ENCODE measurements at places on chromosomes 2 and 18.

DNA sequence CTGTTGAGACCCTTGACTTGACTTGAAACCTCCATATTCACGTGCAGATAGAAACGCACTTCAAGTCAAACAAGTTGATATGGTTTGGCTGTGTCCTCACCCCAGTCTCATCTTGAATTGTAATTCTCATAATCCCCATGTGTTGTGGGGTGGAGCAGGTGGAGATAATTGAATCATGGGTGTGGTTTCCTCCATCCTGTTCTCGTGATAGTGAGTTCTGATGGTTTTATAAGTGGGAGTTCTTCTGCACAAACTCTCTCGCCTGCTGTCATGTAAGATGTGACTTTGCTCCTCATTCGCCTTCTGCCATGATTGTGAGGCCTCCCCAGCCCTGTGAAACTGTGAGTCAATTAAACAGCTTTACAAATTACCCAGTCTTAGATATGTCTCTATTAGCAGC lies 21.4 kb downstream of the SLC3A1 start:
- no peak for DNase-seq

GRCh38 chr2:105140240-105140568 lies 101.3 kb upstream of the GPR45 start:
- DNase-seq: no peak

DNA sequence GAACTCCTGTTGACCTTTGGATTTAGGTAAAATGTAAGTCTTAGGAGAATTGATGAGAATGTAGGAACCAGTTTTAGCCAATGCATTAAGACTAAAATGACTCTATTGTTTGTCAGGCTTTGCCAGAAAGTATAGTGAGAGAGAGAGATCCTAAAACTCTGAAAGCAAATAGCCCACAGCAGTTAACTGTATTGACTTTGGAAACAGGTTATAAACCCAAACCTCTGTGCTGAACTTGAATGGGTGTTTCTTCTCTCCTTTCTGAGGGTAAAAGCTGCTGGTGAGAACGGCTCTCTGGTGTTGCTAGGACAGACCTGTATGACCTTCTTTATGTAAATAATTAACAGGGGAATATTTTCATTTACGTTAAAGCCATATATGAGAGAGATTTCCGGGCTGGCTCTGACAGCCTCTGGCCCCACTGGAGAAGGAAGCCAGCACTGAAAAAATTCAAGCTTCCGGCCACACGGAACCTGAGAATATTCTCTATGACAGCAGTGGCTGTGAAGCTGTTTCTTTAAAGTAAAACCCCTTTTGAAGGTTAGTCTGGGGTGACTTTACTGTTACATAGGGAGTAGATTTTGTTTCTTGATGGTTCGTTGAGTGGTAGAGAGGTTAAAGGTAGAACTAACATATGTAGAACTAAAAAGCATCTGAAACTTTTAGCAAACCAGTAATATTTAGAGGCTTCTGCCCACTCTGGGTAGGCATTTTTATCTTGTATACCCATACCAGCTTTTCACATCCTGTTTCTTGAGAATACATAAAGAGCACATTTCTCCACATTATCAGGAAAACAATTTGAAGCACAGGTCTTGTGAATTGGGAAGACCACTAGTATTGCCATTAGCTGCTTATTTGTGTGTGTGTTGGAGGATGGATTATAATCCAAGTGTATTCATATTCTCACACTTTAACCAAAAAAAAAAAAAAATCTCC lies 123.8 kb downstream of the SPTBN1 start:
- DNase-seq: no peak

DNA sequence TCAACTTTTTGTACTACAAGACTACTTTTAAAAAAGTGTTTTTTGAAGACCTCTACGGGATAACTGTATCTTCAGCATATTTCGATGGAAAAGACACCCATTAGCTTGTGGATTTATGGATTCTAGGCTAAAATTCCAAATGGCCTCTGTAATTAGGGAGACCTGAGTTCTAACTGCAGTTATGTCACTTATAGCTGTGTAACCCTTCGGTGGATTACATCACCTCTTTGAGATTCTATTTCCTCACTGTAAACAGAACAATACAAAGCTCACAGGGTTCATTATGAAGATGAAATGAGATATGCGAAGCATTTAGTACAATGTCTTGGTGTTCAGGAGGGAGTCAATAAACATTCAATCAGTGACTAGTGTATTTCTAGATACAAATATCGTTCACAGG lies 24.2 kb downstream of the LMAN2L start:
- peak; percentile 12 for DNase-seq

DNA sequence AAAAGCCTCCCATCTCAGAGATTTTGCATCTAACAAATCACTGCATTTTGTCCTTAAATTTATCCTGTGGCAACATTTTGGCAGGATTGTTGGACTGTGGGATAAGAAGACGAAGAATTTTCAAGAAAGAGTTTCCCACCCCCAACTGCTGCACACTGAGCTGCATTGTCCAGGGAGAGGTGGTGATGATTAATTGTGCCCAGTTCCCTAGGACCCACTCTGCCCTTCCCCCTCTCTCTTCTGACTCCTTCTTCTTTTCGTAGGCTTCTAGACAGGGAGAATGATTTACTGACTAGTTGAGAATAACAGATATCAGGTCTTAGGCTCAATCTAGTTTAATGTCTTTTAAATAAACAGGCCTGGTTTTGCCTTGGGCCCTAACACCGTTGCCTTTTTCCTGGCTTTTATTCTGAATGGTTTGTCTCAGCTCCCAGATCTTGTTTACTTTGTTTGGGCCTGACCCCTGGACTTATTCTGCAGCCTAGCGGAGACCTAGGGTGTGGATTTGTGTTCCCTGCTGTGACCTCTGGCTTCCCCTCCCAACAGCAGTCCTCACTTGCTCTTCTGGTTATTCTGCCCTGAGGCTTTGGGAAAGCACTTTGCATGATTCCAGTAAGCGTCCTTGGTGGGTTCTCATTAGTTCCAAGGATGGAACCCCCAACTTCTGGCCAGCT lies 233.3 kb downstream of the INSIG2 start:
- peak; percentile 48 for DNase-seq

DNA sequence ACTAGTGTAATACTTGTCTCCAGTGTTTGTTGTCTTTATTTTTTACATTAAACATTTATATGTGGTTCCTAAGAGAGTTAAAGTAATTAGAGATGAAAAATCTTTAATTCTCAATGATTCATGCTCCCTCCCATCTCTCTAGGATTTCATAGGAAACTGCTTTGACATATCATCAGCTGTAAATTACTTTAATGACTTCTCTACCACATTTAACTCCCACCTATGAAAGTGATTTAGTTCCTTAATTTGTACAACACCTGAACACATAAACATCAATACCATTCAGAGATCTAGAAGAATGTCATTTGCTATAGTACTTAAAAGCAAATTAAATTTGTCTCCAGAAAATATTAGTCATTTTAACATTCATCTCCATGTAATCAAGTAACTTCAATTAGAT lies 524.2 kb upstream of the CHAC2 start:
- no peak for DNase-seq

DNA sequence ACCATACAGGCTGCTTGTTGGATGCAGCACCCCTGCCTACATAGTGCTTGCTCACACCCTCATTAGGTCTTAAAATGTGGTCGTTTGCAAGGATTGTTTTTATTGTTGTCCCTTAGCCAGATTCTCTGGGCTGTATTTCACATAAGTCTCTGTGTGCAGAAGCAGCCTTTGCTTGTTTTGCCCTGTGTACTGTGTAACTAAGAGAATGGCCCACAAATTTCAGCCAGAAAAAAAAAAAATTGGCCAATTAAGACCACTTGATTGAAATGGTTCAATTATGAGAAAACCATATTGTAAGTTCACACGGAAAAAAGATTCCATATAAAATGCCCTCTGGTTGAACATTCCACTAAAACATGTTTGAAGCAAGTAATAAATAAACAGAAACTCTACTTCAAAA lies 377.1 kb upstream of the SOX11 start:
- DNase-seq: no peak

- no peak for DNase-seq
Measured at GRCh38 chr2:240856151-240856980, 12.3 kb upstream of the AGXT start.

DNA sequence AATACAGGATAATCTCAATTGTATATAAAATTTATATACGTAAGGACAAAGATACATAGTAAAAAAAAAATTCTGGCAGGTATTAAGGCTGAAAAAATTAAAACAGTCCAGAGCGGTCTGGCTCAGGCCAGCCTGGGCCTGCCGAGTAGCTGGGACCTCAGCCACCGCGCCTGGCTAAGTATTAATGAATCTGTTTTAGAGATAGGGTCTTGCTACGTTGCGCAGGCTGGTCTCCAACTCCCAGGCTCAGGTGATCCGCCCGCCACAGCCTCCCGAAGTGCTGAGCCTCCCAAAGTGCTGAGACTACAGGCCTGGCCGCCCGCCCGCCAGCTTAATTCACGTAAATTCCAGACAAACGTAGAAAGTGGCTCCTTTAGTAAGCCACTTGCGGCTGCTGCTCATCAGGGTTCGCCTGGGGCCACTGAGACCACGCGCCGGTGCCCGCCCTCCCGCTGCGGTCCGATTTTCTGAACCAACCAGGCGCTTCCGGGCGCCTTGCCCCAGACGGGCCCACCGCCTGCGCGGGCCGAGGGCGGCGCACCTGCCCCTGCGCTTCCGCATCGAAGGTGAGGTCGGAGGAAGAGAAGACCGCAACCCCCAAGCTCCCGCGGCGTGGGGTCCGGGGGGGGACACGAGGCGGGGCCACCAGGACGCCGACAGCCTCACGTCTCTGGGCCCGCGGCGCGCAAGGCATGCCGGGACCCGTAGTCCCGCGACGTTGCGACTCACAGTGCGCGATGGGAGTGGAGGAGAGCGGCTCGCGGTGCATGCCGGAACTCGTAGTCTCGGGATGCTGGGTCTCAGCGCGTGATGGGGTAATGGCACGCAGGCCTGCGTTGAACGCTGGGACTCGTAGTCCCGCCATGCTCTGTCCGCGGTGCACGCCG lies 695 bp upstream of the CTDP1 start:
- DNase-seq: peak; percentile 99

- DNase-seq: no peak
Measured at GRCh38 chr2:84477886-84478285, 18.8 kb upstream of the SUCLG1 start.

GRCh38 chr2:219440388-219441256 lies 6.0 kb downstream of the SPEG start:
- DNase-seq: no peak

DNA sequence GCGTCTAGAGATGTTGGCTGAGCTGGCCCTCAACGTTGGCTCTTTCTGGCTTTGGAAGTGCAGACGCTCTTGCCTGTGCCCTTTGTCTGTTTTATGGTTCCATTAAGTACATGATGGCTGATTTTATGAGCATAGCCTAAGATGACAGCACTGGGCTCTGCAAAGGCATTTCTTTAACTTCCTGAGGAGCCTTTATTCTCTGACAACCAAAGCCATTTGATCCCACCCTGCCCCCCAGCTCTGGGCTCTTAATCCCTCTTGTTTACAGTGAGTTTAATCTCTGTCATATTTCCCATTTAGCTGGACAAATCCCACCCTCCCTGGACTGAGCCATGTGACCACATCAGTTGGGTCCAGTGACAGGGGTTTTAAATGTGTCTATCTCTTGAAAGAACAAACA lies 195.9 kb downstream of the ACKR3 start:
- no peak for DNase-seq

DNA sequence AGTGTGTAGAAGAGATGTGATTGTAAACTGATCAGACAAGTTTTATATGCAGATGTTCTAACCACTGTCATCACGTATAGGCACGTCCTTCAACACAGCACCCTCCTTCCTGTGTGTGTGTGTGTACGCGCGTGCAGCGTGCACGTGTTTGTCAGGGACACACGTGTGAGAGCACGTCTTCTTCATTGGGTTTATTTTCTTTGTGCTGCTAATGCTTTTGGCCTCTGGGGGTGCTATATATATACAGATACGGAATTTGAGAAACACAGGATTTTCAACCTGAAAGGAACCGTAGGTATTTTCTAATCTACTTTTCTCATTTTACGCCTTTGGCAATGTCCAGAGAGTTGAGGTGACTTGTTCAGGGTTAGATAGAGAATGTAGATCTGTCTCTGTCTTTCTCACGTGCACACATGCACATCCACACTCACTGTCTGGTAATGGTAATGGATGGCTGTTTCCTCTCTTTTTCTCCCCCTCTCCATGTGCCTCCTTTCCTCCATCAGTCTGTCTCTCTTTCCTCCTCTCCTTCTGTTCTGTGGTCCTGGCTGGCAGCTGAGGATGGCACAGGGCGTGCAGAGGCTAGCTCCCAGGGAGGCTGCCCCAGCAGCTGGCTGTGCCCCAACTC lies 13.4 kb upstream of the CELF4 start:
- DNase-seq: peak; percentile 2

- DNase-seq: no peak
Measured at GRCh38 chr18:3679241-3679640, 229.3 kb downstream of the TGIF1 start.

DNA sequence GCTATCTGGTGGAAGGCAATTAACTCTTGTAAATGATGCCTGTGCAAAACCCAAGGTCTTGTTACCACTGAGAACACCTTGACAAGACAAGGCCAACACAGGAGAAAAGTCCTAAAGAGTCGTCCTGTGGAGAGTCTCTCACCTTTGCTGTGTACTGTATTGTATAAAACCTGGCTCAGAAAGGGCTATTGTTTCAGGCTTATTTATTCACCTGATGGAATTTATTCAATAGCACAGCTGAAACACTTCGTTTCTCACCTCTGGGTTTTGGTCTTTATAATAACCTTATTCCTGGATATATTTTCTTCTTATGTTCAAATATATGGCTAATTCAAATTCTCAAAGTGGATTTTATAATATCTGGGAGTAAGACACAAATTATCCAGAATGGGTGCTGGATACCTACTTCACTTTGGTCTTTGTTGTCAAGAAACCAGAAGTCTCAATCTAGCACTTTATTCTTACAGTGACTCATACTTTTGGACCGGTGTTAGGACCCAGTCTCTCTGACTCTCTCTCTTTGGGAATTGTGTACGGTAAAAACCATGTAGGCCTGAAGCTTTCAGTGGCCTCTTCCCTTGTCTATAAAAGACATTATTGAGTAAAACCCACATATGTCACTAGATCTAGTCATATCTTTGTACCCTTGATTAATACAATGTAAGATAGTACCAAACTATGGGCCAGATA lies 16.1 kb upstream of the STAT4 start:
- no peak for DNase-seq

DNA sequence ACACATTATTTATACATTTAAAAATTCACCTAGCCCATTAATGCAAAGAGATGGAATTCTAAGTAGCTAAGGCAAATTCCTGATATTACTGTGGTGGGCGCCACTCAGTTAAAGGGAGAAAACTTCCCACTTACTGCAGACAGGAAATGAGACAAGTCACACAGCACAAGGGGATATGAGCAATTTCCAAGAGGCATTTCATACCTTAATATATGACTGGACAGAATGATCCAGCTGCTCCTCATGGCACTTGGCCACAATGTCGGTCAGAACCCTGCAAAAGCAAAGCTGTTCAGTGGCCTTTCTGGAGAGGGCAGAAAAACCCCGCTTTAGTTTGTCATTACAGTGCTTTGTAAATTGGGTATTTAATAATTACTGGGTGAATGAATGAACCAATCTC lies 121.4 kb upstream of the CCDC195 start:
- peak; percentile 92 for DNase-seq

- no peak for DNase-seq
Measured at GRCh38 chr2:32900246-32900973, 46.3 kb upstream of the LTBP1 start.

DNA sequence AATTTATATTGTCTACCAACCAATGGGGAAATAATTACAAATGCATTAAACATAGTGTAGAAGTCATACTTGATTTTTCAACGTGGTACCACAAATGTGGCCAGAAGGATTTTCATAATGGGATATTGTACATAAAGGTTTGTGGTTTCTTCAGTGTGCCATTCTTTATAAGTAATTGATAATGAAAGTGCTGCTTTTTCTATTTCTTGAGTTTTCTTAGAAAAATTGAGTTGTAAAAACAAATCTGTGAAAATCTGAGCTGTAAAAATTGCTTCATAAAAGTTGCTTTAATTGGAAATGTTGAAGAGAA lies 103.6 kb downstream of the KYNU start:
- DNase-seq: no peak
